ENCODE measurements at places on chromosomes 12 and 14.

DNA sequence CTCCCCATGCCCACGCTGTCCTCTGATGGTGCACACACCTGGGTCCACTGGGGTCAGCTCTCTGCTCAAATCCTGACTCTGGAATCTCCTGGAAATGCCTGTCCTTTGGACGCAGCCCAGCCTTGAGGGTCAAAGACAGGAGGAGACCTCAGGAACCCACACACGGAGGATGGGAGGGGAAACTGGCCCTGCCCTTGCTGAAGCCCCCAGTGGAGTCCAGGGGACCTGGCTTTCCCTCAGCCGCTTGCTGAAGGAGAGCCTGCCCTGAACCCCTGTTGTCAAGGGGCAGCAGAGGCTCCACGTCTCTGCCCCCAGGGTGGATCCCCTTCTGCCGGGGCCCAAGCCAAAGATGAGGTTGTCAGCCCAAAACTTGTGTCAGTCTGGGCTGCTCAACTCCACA lies 16.9 kb downstream of the GALNT9 start:
- DNase-seq: no peak

- DNase-seq: no peak
Measured at GRCh38 chr12:130398100-130398848, 60.6 kb downstream of the PIWIL1 start.

DNA sequence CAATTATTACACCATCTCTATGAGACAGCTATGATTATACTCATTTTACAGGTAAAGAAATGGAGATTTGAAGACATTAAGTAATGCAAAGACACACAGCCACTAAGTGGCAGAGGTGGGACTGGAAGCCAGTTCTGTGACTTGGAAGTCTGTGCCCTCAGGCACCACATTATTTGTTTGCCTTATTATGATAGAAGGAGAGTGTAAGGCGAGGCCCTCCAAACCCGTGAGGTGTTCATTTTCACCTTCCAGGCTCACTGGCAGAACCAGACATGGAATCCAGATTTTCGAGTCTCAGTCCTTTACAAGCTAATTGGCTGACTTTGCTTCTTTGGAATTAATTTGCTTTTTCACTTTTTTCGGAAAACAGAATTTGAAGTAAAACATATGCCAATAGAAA lies 107.9 kb downstream of the CAND1 start:
- DNase-seq: no peak

DNA sequence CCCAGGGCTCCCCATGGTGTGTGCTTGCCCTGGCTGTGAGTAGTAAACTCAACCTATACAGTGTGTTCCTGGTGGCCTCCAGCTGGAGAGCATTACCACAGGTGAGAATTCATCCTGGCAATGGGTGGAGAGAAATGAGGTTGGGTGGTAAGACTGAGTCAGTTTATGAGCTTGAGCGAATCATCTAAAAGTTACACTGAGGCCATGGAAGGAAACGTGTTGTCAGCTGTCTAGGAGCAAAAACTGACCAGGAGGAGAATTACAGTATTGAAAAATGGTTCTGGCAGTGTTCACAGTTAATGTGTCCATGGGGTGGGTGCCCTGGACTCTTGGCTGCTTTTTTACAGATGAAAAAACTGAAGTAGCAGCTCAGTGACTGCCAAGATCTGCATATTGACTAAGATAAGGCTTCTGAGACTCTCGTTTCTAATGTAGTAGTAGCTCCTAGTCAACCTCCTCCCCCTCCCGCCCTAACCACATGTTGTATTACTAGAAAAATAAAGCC lies 202.0 kb upstream of the AMIGO2 start:
- no peak for DNase-seq

DNA sequence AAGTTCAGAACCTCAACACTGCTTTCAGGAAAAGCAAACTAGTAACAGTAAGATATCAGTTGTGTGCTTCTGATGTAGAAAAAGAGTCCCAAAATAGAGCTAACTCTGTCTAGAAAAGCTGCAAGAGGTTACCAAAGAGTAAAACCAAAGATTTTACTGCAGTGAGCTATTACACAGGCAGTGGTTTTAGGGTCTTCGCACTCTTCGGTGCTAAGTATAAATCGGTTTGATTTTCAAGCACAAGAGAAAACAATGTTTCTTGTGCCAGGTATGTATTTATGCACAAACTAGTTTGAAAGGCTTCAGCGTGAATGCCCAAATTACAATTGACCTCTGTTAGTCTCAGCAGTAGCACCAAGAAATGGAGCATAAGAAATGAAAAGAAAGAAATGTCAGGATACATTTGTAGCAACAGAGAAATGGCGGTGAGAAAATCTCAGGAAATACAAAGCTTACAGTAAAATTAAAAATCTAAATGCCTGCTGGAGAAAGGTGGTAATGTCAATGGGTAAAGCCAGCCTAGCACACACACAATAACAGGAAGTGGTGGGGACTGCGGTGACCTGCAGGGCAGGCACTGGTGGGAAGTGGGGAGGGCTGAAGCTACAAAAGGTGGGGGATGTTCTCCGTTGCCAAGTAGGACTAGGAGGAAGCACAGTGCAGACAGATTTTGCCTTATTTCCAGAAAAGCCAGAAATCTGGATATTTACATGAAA lies 18.0 kb upstream of the DYRK2 start:
- peak; percentile 61 for DNase-seq

DNA sequence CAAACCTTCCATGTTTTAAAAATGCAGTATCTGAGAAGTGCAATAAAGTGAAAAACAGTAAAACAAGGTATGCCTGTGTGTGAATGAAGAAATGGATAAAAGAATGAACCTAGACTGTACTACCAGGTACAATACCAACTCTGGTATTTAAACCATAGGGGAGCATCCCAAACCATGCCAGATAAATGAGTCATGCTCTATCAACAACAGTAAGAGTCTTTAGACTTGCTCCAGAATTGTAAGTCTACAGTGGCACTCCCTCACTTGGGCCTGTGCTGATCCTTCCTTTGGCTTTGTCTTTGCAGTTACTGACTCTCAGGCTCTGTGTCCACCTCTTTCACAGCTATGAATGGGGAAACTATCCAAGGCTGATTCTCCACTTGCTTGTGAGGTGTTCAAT lies 38.1 kb downstream of the BBS10 start:
- no peak for DNase-seq

GRCh38 chr12:490260-490659 lies 30.5 kb downstream of the B4GALNT3 start:
- DNase-seq: no peak

GRCh38 chr12:25808604-25809003 lies 149.9 kb upstream of the RASSF8 start:
- DNase-seq: no peak

DNA sequence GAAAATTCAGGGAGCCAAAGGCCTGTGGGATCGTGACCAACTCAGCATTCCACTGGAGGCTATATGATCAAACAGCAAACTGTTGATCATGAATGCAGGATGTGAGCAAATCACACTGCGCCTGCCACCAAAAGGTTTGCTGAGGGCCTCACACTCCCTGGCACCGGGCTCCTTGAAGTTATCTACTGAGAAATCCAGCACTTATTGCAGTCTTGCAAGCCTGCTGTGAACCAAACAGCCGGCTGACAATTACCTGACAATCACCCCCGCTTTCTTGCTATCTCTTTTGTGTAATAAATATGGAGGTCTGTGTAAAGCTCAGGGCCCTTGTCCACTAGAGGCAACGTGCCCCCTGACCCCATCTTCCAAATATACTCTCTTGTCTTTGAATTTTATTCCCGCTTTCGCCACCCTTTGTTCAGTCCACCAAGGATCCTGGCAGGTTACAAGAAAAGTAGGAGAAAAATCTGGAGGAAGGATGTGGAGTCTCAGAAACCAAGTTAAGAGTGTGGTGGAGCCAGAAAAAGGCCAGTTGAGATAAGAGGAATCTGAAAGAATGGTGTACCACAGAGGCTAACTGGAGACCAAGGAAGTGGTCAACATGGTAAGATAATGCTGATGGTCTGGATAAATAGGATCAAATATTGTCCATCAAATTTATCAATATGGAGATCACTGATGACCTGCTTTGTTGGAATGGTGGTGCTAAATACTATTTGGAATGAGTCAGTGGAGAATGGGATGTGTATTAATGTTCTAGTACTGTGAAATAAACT lies 229.2 kb downstream of the ALX1 start:
- no peak for DNase-seq
